ENCODE measurements at places on chromosomes 3 and 15.

GRCh38 chr15:99909592-99910295 is 176.5 kb upstream of the LYSMD4 start:
- no peak for DNase-seq

- peak; percentile 35 for DNase-seq
Measured at GRCh38 chr15:81163961-81164800, 30.1 kb downstream of the CFAP161 start.

DNA sequence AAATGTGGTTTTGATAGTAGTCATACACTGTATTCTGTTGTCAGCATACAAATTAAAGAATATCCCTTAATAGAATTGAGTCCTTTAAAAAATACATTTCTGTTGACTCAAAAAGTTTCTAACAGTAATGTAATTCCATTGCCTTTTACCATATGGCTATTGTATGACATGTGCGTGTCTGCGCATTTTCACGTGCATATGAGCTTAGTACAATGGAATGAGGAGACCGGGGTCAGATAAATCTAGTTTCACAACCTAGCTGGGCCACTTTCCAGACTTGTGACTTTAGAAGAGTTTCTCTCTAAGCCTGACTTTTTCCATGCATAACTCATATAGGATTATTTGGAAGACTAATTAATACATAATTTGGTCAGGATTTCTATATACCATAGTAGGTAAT is 38.7 kb downstream of the ZBTB38 start:
- DNase-seq = no peak

DNA sequence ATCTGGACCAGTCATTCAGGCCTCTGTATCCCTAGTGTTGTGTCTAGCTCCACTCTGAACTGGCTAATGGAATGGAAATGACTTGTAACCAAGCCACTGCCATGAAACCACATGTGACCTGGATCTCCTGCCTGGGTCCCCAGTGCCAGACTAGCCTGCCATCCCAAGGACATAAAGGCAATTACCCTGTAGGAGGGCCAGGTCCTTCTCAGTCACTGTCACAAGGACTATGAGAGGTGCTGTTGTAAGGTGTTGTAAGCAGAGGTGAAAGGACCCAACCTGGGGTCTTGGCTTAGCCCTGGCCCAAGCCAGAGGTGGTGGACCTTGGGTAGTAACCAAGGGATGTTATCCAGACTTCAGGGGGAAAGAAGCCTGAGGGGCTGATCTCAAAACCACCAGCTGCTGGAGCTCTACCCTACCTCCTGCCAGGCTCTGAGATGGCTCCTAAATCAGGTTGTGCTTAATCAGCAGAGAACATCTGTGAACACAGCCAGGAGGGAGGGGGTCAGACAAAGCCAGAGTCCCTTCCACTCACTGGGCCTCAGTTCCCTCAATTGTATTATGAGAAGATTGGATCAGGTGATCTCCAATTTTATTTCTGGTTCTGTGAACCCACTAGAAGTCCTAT is 15.7 kb upstream of the KLHL24 start:
- DNase-seq = no peak

DNA sequence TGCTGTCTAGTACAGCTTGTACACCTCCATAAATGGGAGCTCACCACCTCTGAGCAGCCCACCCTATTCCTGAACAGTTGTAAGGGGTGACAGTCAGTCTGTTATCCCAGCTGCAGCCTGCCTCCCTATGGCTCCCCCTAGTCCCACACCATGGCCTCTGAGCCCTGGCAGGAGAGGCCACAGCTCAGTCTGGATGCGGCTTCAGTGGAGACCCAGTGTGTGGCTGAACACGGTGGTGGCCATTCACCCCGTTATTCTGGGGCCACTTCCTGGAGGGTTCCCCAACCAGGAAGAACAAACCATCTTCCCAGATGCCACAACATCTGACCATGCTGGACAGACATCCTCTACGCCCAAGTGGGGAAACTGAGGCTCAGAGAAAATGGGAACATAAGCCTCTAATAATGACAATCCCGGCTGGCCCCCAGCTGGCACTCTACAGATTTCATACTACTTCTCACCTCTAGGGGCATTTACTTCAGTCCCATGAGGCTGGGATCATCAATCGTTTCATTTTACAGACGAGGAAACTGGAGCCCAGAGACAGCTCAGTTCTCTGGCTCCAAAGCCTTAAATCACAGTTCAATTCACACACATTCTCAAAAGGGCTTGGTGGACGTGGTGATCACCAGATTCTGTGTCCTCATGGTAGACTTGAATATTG is 9.2 kb upstream of the GRIP2 start:
- no peak for DNase-seq
